Stimulated activated CD4-positive, alpha-beta T cell treated with anti-CD3 and anti-CD28 coated beads, Interleukin-1b, Interleukin-23, amount 100 ng/mL, for 48 hours (primary cell): ENCODE measurements at places on chromosomes 6 and 20.

GRCh38 chr6:34143884-34144580 lies 1.9 kb downstream of the GRM4 start:
- DNase-seq = peak; percentile 29

- DNase-seq = no peak
Measured at GRCh38 chr6:109239160-109239559, 143.1 kb downstream of the CD164 start.

- DNase-seq = no peak
Measured at GRCh38 chr20:2874456-2874855, 1.2 kb downstream of the PTPRA start.

- DNase-seq = no peak
Measured at GRCh38 chr6:17820055-17820454, 113.3 kb upstream of the NUP153 start.

- DNase-seq = no peak
Measured at GRCh38 chr20:5504061-5504739, 187.4 kb upstream of the PROKR2 start.

- DNase-seq = no peak
Measured at GRCh38 chr6:167872538-167873210, 46.0 kb downstream of the AFDN start.

GRCh38 chr6:11414176-11414963 lies 123.2 kb upstream of the TMEM170B start:
- peak; percentile 31 for DNase-seq

- DNase-seq = no peak
Measured at GRCh38 chr6:38489951-38490350, 149.8 kb downstream of the BTBD9 start.

GRCh38 chr20:62391165-62392076 lies 4.5 kb downstream of the RPS21 start:
- no peak for DNase-seq

GRCh38 chr6:127053032-127053874 lies 65.2 kb upstream of the RSPO3 start:
- DNase-seq = no peak

GRCh38 chr6:45801471-45802289 lies 214.0 kb downstream of the CLIC5 start:
- peak; percentile 80 for DNase-seq

GRCh38 chr6:160297310-160297709 lies 38.7 kb upstream of the SLC22A2 start:
- no peak for DNase-seq

DNA sequence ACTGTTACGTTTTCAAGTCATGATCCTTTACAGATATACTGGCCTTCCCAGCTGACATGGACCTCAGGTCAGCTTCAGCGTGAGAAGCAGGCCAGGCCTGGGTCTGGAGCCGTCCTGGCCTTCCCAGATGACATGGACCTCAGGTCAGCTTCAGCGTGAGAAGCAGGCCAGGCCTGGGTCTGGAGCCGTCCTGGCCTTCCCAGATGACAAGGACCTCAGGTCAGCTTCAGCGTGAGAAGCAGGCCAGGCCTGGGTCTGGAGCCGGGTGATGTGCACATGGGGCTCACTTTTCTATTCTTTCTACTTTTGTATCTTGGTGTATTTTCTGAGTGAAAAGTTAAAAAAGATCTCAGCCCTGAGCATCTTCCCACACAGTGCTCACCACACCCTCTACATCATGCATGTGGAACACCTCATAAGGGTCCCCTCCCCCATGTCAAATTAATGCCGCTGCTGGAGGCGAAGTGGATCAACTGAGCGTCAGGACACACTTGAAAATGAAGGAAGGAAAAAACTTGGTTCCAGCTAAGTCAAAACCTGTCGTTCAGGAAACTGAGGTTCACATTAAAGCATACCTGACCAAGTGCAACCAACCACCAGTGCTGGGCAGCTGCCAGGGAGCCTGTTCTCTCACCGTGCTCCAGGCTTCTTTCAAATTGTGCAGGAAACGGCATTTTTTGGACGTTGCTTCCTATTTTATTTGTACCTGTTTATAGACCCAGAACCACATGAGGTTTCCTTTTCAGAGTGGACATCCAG lies 32.2 kb downstream of the KIF25 start:
- DNase-seq = no peak

- DNase-seq = no peak
Measured at GRCh38 chr6:36616893-36617521, 22.8 kb downstream of the SRSF3 start.

- DNase-seq = no peak
Measured at GRCh38 chr20:2833761-2834160, 6.7 kb downstream of the PCED1A start.

GRCh38 chr6:105509506-105510331 lies 106.8 kb upstream of the PREP start:
- DNase-seq = no peak

DNA sequence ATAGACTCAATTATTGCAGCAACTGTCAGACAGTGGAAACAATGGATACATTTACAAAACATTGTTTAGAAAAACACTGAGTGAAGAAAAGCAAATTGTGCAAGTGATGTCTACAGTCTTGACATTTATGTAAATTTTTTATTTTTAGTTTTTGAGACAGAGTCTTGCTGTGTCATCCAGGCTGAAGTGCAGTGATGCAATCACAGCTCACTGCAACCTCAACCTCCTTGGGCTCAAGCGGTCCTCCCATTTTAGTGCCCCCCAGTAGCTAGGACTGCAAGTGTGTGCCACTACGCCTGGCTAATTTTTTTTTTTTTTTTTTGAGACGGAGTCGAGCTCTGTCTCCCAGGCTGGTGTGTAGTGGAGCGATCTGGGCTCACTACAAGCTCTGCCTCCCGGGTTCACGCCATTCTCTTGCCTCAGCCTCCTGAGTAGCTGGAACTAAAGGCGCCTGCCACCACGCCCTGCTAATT lies 9.7 kb downstream of the CNBD2 start:
- DNase-seq = no peak

DNA sequence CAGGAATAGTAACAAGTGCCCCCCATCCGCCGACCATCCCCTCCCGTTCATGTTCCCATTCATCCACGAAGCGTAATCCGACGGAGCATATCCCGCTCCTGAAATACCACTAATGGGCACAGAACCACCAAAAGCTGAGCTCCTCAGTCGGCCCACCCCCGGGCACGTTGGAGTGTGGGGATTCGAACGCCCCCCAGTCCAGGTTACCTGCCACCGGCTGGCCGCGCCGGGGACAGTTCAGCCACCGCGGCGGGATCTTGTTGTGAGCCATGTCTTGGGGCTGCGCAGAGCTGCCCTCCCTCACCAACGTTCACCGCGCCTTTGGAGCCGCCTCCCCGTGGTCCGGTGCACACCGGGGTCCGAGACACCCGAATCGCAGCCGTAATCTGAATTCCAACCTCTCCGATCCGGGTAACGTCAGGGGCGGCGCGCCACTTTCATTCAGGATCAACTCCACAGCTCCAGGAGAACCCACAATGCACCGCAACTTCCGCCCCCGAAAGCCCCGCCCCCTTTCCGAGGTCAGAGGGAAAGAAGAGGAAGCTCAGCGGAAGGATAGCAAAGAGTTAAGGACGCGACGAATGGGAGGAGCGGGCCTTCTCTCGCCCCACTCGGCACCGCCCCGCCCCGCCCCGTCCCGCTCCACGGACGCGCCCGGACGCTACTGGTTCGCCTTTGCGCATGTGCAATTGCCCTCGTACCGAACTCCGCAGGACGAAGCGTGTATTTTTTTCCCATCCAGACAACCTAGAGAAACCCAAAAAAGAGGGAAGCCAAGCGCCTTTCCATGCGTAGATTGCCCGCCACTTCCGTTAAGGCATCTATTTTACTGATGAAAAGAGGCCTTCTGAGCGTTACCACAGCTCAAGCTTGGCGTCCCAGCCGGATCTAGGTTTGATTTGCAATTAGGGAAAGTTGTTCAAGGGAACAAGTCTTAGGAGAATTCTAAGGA lies at the start of gene RNGTT:
TSS of gene RNGTT (minus strand) at position 480 of the 952 bp plus-strand sequence. CDS start at position 271, 209 bp downstream.
- DNase-seq = peak; percentile 97

GRCh38 chr6:151176911-151177770 lies 62.6 kb upstream of the AKAP12 start:
- no peak for DNase-seq

- DNase-seq = no peak
Measured at GRCh38 chr20:38579921-38580320, 1.1 kb upstream of the ADIG start.

DNA sequence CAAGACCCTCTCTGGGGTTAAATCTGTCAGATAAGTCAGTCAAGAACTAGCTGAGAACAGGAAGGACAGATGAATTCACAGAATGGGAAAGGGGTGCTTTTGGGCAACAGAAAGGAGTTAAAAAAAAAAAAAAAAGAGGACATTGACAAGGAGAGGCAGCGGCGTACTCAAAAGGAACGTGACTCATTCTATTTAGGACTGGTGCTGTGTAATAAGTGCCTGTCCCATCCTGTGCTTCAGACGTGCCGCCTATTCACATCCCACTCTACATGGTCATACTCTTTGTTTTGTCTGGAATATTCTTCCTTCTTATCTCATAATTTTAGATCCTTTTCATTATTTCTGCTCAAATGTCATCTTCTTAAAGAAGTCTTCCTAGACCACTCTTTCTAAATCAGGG lies 101.1 kb upstream of the EMILIN3 start:
- no peak for DNase-seq

DNA sequence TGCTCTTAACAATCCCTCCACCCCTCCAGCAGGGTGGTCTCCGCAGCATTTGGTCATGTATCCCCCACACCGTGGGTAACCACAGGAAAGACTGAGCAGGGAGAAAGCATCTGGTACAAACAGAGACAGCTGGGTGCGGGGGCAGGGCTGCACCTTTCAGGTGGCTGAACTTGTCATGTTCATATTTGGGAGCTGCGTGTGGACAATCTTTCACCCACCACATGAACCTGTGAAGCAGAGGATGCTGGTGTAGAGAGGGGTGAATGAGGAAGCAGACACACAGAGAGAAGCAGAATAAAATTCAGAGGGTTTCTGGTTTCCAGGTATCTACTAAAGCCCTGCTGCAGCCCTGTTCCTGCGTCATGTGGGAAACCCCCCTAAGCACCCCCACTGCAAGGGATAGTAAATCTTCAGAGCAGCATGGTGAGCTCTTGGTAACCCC lies 8.9 kb downstream of the GFOD1 start:
- no peak for DNase-seq

DNA sequence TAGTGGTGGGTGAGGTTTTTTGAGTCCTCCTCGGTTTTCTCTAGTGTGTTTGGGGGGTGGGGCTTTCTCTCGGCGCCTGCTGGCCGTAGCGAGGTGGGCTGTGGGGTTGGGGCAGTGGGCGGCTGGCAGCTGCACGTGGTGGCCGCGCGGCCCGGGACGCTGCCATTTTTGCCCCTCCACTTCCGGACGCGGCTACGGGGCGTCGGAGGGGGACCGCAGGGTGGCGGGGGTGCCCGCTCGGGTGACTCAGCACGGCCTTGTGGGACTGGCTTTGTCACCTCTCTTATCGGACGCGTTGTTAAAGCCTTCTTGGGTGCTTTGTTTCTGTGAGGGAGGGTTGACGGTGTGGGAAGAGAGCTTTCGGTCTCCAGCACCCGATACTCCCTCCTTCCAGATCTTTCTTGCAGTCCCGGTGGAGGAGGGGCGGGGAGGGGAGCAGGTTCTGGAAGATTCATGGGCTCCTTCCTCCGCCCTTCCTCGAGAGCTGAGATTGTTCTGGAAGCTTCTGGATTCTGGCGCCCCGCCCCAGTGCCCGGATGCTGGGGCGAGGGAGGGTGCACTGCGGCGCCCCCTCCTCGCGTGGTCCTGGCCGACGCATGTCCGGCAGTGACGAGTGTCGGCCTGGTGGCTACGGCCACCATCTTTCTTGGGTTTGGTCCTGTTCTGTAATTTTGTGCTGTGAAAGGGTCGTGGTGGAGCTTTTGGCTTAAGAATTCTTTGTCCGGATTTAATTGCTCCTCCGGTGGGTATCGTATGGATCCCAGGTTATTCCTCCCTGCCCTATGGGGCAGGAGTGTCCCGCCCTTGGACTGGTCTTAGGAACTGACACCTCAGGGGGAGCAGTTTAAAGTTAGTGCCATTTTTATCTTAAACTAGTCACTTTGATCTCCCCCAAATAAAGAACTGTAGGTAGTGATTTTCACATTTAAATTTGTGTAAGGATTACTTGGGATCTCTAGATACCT lies 719 bp downstream of the HSP90AB1 start:
- DNase-seq = peak; percentile 90

- DNase-seq = peak; percentile 23
Measured at GRCh38 chr6:157597461-157598312, 216.7 kb downstream of the ZDHHC14 start.

- no peak for DNase-seq
Measured at GRCh38 chr6:121826156-121826810, 390.8 kb downstream of the GJA1 start.

- no peak for DNase-seq
Measured at GRCh38 chr6:84156306-84156705, 71.1 kb downstream of the CEP162 start.

- DNase-seq = no peak
Measured at GRCh38 chr6:51099201-51099600, 280.5 kb downstream of the TFAP2B start.

GRCh38 chr6:148524976-148525375 lies 182.3 kb downstream of the SASH1 start:
- DNase-seq = peak; percentile 19

DNA sequence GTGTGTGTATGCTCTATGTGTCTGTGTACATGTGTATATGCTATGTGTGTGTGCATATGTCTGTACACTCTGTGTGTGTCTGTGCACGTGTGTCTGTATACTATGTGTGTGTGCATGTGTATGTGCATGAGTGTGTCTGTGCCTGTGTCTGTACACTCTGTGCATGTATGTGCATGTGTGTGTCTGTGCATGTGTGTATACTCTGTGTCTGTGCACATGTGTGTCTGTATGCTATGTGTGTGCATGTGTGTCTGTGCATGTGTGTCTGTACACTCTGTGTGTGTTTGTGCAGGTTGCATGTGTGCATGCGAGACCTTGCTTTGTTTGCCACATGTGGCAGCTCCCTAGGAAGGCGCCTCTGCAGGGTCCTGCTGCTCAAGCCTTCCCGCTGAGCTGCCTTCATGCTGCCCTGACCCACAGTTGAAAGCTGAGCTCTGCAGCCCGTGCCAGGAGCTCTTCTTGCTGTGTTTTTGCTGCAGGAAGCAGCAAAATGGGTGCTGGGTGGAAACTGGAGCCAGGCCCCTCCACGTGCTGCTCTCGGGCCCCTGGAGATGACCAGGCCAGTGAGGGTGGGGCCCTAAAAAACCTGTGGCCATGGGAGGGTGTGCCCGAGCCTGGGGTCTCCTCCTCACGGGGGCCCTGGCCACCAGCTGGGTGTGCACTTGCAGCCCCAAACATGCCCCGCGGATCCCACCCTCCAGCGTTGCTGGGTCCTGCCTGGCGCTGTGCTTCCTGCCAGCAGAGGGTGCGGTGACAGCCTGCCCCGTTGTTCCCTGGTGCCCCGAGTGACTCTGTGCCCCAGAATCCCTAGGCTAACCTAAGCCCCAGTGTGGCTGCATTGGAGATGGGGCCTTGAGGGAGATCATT lies 109.1 kb downstream of the DACT2 start:
- DNase-seq = no peak

GRCh38 chr20:38840894-38841470 lies 35.5 kb downstream of the PPP1R16B start:
- no peak for DNase-seq

- DNase-seq = no peak
Measured at GRCh38 chr6:20838113-20838512, 303.9 kb downstream of the CDKAL1 start.
